Adipocyte (in vitro differentiated cells): ENCODE measurements at places on chromosomes 12 and 14.

- DNase-seq = peak; percentile 70
These were observed 105.7 kb upstream of the RASSF8 start for GRCh38 chr12:25852792-25853191.

DNA sequence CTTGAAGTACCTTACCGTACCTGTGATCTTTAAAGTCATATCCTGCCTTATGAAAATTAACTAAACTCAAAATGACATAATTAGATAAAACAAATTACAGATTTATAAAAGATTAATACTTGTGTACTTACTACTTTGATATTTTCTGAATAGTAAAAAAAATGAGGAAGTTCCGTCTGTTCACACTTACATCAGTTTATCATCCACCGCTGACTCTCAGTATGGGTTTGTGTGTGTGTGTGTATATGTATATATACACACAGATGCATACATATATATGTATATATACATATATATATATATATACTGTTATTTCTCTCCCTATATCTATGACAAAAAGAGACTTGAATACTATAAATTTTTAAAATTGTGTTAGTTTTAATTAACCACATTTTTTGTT lies 65.0 kb upstream of the MON2 start:
- DNase-seq = no peak

- peak; percentile 82 for DNase-seq
These were observed 14.2 kb downstream of the BLTP3B start for GRCh38 chr12:100128512-100128908.

GRCh38 chr12:100484183-100484886 lies 10.7 kb downstream of the NR1H4 start:
- no peak for DNase-seq

- DNase-seq = no peak
These were observed 7.9 kb downstream of the CEP128 start for GRCh38 chr14:80933686-80934085.

DNA sequence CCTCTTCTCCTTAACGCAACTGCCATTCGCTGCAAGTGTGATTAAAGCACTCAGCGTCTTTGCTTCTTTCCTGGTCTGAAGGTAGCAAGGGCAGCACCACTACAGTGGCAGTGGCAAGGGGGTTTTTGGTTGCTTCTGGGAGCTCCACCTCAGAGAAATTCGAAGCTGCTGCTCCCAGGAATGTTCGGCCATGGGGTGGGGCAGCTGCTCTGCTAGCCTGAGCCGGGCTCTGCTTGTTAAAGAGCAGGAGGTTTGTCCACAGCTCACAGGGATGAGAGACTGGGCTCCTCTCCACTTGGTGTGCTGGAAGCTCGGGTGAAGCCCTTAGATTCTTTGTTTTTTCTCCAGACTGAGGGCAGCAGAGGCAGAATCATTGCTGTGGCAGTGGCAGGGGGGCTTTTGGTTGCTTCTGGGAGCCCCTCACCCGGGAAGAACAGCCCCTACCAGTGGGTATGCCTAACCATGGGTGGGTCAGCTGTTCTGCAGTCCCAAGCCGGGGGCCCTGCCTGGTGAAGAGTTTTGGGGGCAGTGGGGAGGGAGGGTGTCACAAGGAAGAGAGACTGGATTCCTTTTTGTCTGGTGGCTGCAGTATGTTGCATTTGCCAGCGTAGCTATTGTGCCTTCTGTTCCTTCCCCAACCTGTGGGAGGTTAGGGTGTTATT lies 340.2 kb downstream of the AEBP2 start:
- DNase-seq = peak; percentile 52

GRCh38 chr12:52649066-52649465 lies 2.9 kb downstream of the KRT2 start:
- no peak for DNase-seq

DNA sequence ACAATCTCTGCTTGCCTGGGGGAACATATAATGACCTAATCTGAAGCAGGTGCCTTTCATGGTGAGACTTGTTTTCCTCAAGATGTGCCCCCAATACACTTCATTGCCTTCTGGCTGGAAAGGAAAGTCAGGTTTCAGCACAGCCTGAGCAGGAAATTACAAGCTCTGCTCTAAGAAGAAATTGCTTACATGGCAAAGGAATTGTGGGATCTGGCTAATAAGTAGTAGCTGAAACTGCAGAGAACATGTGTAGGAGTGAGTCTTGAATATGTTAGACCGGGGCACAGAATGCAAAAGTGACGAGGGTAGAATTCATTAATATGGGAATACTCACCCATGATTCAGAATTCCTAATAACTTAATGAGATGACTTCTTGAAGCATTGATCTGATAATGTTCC lies 6.3 kb upstream of the CFAP54 start:
- no peak for DNase-seq

- no peak for DNase-seq
These were observed 76.1 kb downstream of the RBM19 start for GRCh38 chr12:113889891-113890581.

GRCh38 chr12:125185311-125185739 lies 120.1 kb downstream of the AACS start:
- no peak for DNase-seq

DNA sequence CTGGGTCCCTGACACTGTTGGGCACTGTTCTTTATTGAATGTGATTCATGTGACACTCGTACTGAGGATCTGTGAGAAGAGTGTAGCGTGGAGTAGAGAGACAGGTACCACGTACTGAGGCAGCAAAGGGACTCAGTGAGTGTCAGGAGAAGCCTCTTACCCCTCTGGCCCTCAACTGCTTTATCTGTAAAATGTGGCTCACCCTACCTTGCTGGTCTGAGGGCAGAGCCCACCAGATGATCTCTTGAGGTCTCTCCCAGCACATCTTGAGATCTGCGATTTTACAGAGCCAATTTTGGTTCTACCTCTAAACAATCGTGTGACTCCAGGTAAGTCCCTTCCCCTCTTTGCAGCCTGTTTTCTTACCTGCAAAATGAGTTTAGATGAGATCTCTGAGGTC lies 3.1 kb downstream of the CEBPE start:
- no peak for DNase-seq

GRCh38 chr14:21107283-21107800 lies 6.5 kb downstream of the TMEM253 start:
- no peak for DNase-seq

DNA sequence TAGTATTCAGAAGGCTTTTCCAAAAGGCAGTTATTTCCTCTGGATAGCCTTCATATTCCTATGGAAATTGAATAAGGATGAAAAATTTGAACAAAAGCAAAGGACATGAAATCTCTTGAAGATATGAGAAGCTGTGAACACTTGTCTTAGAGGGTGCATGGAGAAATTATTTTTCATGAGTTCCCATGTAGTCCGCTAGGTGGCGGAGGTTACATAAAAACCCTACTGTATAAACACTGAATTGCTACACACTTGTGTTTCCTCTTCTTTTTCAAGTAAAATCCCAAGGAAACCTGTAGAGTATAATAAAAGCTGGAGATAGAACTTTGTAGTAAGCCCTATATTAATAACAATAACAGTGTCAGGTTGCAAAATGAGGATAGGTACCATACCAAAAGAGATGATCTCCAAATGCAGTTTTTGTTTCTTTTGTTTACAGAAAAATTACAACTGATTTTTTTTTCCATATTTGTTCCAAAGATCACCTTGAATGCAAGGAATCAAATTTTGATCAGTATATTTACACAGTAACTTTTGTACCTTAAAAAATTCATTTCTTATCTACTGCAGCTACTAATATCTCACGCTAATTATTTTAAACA lies 37.8 kb upstream of the OR4E1 start:
- peak; percentile 69 for DNase-seq

- DNase-seq = no peak
These were observed 28.8 kb downstream of the CCNK start for GRCh38 chr14:99509871-99510555.

DNA sequence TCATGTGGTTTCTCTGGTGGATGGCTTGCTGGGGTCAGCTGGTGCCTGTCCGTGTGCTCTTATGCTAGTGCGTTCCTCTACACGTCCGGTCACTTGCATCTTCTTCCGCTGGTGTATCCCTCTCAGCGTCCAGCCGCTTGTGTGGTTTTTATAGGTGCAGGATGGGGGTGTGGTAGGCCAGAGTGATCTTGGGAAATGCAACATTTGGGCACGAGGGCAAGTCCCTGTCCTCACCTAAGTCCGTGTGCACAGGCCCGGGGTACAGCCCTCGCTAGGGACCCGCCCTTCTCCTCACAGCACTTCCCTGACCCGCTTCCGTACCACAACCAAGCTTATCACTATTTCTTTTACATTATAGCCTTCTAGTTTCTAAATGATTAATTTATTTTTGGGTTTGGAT lies 17.3 kb downstream of the RERGL start:
- DNase-seq = no peak

DNA sequence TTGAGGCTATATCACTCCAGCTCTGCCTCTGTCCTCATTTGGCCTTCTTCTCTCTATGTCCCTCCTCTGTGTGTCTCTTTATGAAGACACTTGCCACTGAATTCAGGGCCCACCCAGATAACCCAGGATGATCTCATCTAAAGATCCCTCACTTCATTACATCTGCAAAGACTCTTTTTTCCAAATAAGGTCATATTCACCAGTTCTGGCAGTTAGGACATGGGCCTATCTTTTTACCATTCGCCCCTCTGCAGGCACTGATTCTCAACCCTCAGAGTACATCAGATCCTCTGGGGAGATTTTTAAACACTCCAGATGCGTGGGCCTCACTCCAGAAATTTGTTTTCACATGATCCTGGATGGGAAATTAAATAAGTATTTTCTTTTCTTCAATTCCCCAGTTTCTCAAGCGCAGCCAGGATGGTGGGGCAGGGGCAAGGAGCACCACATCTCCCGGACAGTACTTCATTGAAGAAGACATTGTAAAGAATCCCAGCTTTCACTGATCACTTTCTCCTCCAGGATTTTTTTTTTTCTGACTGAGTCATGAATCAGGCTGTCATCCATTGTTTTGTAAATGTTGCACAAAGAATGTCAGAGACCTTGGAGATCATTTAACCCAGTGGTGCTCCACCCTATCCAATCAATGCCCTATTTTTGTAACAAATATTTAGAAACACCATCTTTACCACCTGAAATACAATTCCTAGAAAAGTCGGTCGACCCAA lies 27.4 kb downstream of the CRACR2A start:
- DNase-seq = peak; percentile 3

GRCh38 chr14:30225176-30225575 lies 297.5 kb upstream of the PRKD1 start:
- peak; percentile 20 for DNase-seq

DNA sequence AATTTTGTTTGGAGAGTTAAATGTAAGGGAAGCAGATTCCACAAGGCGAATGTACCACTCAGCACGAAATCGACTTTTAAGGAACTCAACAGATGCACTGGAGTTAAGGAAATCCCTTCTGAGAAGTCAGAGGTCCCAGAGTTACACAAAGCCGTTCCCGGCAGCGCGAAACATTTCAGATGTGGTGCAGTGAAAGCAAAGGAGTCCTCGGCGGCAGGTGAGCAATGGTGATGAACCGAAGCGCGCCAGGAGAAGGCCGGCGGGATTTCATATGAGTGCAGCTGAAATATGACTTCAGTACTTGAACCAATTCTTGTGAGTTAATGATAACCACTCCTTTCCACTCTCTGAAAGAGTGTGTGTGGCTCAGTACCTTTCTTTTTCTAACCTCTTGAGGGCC lies 183.2 kb downstream of the GRIP1 start:
- DNase-seq = no peak

DNA sequence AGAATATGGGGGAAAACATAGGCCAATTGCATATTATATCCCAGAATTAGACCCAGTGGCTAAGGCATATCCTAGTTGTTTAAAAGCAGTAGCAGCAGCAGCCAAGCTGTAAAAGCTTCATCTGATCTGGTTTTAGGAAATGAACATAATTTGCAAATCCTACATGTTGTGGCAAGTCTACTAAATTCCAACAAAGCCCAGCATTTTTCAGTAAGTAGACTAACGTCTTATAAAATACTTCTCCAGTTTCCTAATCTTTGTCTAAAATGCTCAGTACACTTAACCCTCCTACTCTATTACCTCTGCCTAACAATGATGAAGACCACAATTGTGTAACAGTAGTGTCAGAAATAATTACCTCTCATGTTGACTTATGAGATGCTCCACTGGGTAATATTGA lies 70.9 kb upstream of the RERGL start:
- DNase-seq = no peak

DNA sequence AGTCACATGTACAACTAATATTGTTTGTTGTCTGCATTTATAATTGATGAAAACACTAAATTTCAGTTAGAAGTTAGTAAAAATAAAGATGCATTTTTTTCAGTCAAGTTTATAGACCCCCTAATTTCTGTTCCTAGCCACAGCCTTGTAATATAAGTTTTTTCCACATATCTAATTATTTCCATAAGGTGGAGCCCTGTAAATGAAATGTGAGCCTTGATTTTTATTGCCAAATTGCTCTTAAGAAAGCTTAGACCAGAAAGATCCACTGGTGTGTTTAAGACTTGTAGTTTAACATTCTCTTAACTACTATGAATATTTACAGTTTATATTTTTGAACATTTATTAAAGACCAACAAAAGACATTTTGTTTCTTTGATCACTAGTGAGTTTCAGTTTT lies 322.1 kb upstream of the RGS6 start:
- DNase-seq = peak; percentile 77

GRCh38 chr12:106710143-106710893 lies 64.2 kb upstream of the RIC8B start:
- no peak for DNase-seq

DNA sequence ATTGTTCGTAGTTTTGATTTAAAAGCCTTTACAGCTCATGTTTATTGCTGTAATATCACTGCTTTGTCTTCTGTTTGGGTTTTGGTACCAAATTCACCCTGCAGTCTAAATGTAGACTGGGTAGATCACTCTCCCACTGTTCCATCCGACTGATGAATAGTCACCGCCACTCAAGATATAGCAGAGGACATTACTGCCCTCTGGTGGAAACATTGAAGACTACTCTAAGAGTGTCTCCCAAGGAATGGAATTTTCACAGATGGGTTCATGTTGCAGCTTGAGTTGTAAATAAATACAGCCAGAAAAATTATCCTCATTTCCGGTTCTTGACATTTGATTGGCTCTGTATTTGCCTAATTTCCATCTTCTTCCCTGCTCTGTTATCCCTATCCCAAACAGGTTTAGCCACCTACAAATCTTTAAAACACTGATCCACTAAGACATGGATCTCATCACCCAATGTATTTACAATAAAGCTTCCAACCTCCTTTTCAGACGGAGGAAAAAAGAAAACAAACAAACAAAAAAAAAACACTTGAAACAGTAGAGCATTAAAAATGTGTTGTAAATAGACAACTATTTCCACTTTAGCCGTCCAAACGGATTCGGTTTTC lies 198.3 kb upstream of the CPNE8 start:
- peak; percentile 53 for DNase-seq

- DNase-seq = peak; percentile 62
These were observed 5.1 kb downstream of the CLMN start for GRCh38 chr14:95314609-95315008.

- DNase-seq = peak; percentile 70
These were observed 402 bp downstream of the LMNTD1 start for GRCh38 chr12:25552681-25553080.

GRCh38 chr14:59215322-59215721 lies 26.9 kb downstream of the DAAM1 start:
- DNase-seq = no peak

DNA sequence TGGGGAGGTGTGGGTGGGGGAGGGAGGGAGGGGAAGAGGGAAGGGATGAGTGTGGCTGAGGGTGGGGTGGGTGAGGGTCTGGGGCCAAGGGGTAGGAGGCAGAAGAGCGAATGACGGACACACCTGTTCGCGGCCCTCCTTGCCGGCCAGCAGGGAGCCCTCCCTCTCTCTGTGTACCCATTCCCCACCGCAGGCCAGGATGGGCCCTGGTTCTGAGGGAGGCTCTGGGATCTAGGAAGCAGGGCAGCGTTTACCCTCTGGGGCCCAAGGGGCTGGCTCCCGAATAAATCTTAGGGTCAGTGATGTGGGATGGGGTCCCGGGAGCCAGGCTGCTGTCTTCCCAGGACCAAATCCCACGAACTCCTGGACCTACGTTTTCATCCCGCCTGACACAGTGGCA lies 46.0 kb upstream of the ESRRB start:
- no peak for DNase-seq
